ENCODE measurements at places on chromosomes 16 and 17.
A peak's percentile ranks its signal among the peaks of the same experiment; 100 is the strongest.

DNA sequence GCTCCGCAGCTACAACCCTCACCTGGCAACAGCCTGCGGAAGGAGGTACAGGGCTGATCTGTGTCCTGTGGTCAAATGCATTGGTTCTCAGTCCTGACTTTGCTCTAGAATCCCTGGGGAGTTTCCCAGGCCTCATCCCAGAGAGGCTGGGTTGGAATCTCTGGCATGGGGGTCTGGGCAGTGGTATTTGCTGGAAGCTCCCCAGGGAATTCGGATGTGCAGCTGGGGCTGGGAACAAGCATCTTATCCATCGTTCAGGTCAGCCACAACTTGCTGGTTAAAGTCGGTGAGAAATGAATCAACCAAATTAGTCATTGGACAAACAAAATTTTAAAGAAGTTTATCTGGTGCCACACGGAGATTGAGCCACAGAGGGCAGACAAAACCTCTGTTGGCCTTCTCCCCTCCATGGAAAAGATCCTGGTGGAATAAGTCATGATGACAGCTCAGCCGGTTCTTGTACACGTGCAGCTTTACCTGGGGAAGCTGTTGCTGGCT is 231.2 kb downstream of the FOXL1 start:
- no peak for DNase-seq

DNA sequence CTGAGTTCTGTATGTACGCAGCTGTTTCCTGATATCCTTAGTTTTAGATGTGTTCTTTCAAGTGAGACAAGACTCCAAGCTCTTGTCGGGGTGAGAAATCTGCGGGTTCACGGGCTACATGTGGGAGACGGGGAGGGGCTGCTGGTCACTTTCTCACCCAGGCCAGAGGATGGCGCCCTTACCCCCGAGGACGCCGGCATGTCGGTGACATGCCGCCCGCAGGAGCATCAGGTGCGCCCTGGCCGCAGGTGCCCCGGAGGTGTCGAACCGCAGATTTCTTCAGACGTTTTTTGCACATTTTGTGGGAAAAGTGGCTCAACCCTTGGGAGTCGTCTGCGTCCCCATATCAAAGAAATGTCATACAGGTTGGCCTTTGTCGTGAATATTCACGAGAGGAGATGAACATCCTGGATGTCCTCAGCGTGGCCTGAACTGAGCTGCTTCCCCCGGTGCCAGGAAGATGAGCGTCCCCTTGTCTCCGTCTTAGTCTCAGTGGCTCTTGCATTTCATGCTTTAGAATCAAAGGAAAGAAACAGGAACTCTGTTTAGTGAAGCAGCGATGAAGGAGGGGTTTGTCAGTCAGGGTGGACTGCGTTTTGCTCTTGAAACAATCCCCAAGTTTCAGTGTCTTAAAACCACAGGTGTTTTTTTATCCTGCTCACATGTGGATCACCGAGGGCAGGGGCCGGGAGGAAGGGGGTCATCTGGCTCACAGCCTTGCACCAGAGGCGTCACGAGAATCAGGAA is 75.4 kb upstream of the ZNF750 start:
- no peak for DNase-seq

- no peak for DNase-seq
Measured at GRCh38 chr17:76004750-76005262, 4.2 kb downstream of the CDK3 start.

DNA sequence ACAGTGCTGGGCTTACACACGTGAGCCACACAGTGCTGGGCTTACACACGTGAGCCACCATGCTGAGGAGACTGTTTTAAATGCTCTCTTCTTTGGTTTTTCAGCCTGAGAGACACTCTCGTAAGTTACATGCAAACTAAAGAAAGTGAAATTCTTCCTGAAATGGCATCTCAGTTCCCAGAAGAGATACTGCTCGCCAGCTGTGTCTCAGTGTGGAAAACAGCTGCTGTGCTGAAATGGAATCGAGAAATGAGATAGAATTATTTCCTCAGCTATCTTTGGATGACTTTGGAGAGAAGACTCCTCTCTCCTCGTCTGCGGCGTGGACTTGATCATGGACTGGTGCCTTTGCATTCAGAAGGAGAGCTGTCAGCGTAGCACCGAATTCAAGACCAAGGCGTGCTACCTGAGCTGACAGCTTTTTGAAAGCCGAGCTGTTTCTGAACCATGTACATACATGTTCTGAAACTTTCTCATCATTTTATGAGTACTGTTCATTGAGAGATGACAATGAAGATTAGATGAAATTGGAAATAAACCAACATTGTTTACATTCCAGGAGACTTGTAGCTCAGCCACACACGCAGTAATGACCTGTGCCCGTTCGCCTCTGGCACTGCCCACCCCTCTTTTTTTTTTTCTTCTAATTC is 21.6 kb upstream of the ENDOV start:
- no peak for DNase-seq

DNA sequence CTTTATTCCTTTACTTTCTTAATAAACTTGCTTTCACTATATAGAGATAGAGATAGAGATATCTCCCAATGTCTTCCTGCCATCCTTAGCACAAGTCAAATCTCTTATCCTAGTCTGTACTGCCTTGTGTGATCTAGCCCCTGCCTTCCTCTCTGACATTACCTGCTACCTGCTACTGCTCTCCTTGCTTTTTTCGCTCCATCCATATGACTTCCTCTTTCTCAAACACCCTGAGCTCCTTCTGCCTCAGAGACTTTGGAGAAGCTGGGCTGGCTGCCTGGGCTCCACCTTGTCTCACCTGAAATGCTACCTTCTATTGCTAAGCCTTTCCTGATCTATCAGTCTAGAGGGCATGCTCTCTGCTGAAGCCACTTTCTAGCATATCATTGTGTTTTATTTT is 24.7 kb upstream of the WSB1 start:
- no peak for DNase-seq

DNA sequence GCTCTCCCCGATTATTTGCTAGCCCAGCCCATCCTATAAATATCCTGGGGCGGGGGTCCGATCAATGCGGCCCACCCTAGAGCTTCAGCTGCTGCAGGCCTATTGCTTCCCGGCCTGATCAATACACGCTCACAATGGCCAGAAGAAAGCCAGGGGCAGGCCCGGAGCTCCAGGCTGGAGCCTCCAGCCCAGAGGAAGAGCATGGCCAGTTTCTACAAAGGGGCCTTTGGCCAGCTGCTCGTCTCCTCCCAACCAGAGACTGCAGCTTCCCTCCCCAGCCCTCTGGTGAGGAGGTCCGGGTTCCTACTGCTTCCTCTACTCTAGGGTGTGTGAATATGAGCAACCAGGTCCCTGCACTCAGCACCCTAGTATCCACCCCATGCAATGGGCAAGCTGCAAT is 36.7 kb downstream of the SALL1 start:
- no peak for DNase-seq

DNA sequence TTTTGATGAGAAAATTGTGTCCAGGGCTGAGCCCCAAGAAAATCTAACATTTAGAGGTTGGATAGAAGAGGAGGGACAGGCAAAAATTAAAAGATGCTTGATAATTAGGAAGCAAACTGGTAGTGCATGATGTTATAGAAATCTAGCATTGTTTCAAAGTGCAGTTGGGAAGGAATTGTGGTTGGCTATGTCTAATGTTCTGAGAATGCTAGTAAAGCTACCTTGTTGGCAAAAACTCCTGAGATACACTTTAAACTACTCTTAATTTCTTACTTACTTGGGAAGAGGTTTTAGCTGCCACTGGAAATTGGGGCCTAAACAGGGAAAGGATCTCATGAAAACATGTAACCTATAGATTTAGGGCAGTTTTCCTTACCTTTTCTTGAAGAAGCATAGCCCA is 48.3 kb downstream of the MAP2K4 start:
- no peak for DNase-seq

GRCh38 chr17:59707971-59708430 is 547 bp downstream of the VMP1 start:
- DNase-seq, result no peak

GRCh38 chr17:17280613-17281549 is at the start of gene COPS3:
COPS3 (minus strand) TSS chr17:17281246; CDS start chr17:17281186, 60 bp downstream.
- DNase-seq, result peak; percentile 86

DNA sequence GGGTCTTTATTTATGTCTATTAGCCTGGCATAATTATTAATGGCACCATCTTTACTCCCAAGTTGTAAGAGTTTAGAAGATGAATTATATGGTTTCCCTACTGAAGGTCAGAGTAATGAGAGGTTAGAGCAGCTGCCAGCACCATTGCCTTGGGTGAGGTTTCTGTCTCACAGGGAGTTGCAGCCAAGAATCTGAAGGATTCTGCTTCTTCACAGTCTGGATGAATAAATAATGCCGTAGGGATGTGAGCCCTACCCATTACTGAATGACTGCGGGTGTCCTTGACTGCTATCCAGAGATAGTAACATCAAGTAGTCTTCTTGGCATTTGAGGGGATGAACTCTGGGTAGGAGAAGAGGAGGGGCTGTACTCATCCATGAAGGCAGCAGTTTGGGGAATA is 52.8 kb upstream of the SMIM36 start:
- no peak for DNase-seq

- no peak for DNase-seq
Measured at GRCh38 chr17:17751489-17752088, 70.3 kb downstream of the RAI1 start.

GRCh38 chr16:2490190-2491105 is 15.5 kb downstream of the TBC1D24 start:
- DNase-seq, result no peak

GRCh38 chr17:62818526-62818925 is 10.4 kb upstream of the MARCHF10 start:
- no peak for DNase-seq

GRCh38 chr17:31907342-31907962 is 5.9 kb upstream of the UTP6 start:
- DNase-seq, result no peak

GRCh38 chr16:54344646-54345630 is 58.4 kb upstream of the IRX3 start:
- no peak for DNase-seq

- DNase-seq, result no peak
Measured at GRCh38 chr17:72176951-72177660, 56.3 kb downstream of the SOX9 start.

DNA sequence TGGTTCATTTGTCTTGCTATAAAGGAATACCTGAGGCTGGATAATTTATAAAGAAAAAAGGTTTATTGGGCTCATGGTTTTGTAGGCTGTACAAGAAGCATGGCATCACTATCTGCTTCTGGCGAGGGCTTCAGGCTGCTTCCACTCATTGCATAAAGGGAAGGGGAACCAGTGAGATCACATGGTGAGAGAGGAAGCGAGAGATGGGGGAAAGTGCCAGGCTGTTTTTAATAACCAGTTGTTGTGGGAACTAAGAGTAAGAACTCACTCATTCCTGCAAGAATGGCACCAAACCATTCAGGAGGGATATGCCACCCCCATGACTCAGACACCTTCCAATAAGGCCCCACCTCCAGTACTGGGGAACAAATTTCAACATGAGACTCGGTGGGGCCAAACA is 24.3 kb downstream of the SPECC1 start:
- no peak for DNase-seq

GRCh38 chr17:78667091-78667490 is 89.9 kb upstream of the DNAH17 start:
- no peak for DNase-seq

DNA sequence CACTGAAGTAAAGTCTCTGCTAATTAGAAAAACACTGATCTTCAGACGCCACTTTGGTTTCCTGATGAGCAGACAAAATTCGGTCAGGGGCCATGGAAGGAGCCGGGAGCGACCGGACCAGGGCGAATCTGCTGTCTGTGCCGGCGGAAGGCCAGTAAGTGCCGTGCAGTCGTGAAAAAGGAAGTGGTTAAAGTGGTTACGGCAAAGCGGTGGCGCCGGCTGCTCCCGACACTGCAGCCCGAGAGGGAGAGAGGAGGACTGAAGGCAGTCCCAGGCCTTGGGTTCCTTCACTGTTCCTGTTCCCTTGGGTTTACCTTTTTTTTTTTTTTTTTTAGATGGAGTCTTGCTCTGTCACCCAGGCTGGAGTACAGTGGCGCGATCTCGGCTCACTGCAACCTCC is 17.3 kb upstream of the HEXD start:
- no peak for DNase-seq

- no peak for DNase-seq
Measured at GRCh38 chr16:74492976-74493375, 71.7 kb upstream of the CLEC18B start.

- DNase-seq, result no peak
Measured at GRCh38 chr17:6712058-6712853, 913 bp downstream of the SLC13A5 start.

GRCh38 chr17:37691807-37692206 is 48.6 kb upstream of the DDX52 start:
- DNase-seq, result no peak

DNA sequence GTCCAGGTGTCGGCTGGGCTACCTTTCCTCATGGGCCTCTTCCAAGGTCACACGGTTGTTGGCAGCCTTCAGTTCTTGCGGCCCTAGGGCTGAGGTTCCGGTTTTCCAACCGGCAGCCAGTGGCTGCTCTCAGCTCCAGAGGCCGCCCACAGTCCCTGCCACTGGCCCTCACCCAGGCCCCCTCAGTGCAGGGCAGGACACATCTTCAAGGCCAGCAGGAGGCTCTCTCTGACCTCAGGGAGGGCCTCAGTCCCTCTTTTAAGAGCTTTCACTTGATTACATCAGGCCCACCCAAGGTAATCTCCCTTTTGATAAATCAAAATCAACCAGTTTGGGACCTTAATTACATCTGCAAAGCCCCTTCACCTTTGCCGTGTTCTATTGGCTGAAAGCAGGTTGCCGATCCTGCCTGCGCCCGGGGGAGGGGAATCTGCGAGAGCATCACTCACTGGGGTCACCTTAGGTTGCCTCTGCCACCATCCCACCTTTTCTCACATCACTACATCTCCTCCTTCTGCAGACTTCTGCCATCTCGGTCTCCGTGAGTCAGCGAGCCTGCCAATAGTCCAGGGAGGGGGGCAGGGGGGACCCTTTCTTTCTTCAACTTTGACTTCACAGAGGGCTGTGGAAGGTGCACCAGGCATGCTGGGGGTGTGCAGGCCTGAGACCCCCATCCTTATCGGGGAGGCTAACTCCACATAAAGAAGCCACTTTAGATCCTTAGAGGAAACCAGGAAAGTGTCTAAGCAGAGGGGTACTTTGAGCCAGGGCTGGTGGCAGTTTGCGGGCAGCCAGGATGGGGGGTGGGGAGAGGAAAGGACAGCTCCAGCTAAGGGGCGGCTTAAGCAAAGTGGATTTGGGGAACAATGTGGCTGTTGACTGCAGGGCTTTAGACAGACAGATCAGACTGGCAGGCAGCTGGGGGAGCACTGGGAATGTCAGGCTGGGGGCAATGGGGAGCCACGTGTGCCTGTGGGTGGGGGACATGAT is 28.8 kb upstream of the NXPH3 start:
- no peak for DNase-seq

DNA sequence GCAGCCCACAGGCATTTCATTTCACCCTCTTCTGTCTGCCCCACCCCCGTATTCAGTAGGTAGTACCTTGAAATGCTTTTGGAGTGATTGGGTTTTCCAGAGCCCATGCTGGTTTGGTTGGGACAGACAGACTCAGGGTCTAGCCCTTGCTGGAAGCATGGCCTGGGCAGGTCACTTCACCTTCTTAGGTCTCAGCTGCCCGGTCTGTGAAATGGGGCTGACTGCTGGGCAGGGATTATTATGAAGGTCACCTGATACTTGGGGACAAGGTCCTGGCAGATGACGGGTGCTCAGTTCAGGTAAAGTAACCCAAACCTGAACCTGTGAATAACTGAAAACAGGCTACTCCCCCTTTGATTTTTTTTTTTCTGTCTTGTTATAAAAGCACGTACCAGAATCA is 116.0 kb downstream of the CLEC16A start:
- no peak for DNase-seq

GRCh38 chr16:80554033-80554432 is 13.2 kb downstream of the DYNLRB2 start:
- no peak for DNase-seq

All from stimulated activated CD4-positive, alpha-beta T cell treated with anti-CD3 and anti-CD28 coated beads, Interleukin-1b, Interleukin-23, amount 100 ng/mL, for 1 hour (primary cell).